ENCODE measurements at places on chromosomes 5 and 9.

DNA sequence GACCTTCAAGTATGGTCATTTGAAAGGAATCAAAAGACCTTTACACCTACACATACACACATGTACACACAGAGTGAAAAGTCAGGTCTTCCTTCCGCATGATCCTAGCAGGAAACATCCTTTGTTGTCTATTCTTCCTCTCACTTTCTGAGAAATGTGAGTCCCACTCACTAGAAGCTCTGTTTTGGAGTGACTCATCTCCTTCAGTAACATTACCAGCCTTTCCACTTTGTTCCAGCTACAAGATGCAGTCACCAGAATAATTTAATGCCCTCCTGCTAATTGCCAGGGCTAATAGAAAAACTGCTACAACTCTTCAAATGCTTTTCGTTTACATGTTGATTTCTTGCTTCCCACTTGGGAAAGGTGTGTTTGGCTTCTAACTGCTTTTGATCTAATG lies 417.3 kb downstream of the RASEF start:
- DNase-seq = no peak

DNA sequence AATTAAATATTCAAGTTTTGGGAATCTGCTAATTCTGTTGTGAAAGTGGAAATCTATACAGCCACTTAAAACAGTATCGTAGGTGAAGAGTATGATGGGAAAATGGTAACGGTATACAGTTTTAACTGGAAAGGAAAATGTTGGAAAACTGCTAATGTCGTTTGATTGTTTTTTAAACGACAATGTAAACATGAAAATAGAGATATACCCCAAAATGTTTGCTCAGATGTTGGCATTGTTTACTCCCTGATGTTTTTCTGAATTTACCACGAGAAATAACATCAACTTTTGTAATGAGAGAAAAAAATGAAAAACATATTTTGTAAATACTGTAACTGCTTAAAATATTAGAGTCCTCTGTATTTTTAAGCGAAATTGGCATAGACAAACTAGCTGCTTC lies 2.7 kb downstream of the MATR3 start:
- DNase-seq = no peak

GRCh38 chr9:84394036-84394435 lies 53.5 kb upstream of the SLC28A3 start:
- DNase-seq = no peak

GRCh38 chr9:89462199-89462598 lies 35.7 kb downstream of the SEMA4D start:
- DNase-seq = no peak

GRCh38 chr5:18380729-18381362 lies 746.6 kb downstream of the TAF11L14 start:
- no peak for DNase-seq

DNA sequence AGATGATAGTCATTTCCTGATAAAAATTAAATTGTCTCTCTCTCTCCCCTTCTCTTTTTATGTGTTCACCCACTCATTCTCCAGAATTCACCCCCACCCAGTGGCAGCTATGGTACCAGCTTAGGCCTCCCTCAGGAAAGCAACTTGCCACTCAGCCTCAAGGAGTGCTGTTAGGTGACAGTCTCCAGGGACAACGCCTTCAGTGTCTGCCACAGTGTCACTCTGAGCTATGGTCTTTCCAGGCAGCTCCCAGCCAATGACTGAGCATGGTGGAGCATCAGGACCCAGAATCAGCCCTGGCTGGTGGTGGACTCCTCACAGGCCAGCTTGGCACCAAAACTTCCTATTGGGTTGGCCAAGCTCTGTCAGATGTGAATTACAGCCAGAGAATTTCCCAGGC lies 140.9 kb upstream of the PIK3R1 start:
- DNase-seq = no peak

DNA sequence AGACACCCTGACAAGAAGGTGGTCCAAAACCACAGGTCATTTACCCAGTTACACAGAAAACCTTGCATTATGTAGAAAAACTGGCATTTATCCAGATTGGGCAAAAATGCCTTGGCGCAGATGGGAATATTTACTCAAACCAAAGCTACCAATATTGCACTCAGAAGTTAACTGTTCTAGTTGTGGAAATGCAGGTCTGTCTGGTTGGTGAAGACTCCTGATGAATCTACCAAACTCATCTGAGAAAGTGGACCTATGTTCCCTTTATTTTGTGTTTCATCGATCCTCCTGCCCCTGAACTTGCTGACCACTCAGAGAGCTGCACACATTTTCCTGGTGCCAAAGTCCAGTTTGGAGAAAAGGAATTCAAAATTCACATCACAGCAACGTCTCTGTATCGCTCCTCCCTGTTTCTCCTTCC lies 85.2 kb upstream of the ALDH1A1 start:
- no peak for DNase-seq

DNA sequence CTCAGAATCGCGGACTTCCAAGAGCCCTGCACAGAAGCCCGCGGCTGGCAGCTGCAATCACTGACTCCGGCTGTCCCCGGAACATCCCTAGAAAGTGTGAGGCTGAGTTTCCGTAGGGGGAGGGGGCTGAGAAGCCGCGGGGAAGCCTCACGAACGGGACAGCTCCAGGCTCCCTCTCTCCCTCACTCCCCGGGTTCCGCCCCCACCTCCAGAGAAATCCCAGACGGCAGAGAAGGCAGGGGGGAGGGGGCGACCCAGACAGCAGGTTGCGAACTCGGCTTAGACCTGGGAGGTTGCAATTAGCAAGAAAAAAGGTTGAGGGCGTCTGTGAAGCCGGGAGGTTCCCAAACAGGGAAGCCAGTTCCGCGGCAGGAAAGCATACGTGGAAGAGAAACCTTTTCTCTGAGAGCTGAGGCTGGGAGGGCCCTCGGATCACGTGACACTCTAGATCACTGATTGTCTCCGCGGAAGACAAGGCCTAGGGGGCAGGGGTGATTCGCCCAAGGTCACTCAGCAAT lies 73.8 kb upstream of the CPLX2 start:
- no peak for DNase-seq

DNA sequence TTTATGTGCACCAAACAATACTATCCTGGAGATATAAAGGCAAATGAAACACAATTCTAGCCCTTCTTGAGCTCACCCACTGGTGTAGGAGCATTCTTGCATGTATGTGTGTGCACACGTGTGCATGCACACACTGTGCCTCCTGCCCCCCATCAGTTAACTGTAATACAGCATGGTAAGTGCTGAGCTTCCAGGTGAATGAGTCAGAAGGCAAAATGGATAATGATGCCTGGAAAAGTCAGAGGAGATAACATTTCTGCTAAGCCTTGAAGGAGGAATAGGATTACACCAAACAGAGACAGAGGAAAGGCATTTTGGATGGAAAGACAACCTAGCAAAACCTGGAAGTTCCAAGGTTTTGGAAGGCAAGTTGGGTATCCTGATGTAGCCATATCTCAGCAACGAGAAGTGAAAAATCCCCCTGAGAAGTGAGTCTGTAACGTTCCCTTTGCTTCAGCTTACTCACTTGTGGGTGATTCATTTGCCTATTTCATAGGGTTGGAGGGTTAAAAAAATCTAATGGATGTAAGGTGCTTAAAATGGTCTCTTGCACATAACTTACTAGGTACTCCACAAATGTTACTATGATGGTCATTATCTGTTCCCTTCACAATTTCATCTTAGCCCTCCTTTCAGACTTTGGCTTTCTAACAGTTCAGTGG lies 101.4 kb upstream of the STC2 start:
- DNase-seq = no peak

GRCh38 chr9:69637817-69638200 lies 34.4 kb downstream of the APBA1 start:
- no peak for DNase-seq

DNA sequence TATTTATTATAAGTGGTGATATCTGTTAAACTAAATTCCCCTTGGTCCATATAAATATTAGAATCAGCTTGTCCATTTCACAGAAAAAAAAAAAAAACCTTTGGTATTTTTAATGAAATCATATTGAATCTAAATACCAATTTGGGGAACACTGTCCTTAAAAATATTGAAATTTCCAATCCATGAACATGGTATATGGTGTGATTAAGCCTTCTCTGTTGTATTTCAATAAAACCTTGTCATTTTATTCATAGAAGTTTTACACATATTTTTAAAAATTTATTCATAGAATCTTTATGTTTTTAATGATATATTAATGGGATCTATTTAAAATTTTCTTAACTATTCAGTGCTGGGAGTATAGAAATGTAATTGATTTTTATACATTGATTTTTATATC lies 135.3 kb downstream of the CEP120 start:
- no peak for DNase-seq

DNA sequence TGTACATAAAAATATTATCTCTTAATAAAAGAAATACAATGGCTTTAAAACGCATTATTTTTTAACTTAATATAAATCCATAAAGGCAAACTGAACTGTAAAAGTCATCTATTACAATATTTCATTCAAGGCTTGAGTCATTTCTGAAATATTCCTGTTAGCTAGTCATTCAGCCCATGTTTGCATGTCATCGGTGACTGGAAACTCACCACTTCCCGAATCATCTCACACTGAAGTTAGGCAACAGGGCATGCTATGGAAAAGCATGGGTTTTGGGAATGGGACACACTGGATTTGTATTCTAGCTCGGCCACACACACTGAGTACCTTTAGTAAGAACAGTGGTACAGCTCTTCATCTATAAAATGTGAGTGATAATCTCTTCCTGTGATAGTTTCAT lies 691.1 kb upstream of the C9orf72 start:
- no peak for DNase-seq

- DNase-seq = no peak
Observed at GRCh38 chr5:82636591-82636990, 358.4 kb upstream of the RPS23 start.

GRCh38 chr5:140574165-140574564 lies 9.5 kb downstream of the SLC35A4 start:
- no peak for DNase-seq

- no peak for DNase-seq
Observed at GRCh38 chr9:38196714-38197113, 127.7 kb upstream of the SHB start.

DNA sequence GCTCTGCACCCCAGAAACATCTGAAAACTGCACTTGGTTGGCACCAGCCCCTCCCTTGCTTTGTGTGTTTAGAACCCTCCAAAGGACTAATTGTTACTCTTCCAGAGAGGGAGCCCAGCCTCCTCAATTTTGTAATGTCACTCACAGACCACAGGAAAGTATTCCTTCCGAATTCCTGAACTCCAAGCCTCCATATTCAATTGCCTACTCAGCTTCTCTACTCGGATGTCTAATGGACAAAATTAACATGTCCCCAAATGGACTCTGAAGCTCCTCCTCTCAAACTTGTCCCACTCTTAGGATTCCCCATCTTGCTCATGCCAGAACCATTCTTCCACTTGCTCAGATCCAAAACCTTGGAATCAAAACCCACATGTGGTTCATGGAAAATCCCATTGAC lies 3.9 kb upstream of the TMEM171 start:
- DNase-seq = no peak

GRCh38 chr5:52073993-52074689 lies 690.9 kb downstream of the ISL1 start:
- no peak for DNase-seq

GRCh38 chr5:107831612-107832395 lies 161.1 kb upstream of the EFNA5 start:
- DNase-seq = no peak

- DNase-seq = no peak
Observed at GRCh38 chr5:141716009-141716408, 34.0 kb upstream of the ARAP3 start.

DNA sequence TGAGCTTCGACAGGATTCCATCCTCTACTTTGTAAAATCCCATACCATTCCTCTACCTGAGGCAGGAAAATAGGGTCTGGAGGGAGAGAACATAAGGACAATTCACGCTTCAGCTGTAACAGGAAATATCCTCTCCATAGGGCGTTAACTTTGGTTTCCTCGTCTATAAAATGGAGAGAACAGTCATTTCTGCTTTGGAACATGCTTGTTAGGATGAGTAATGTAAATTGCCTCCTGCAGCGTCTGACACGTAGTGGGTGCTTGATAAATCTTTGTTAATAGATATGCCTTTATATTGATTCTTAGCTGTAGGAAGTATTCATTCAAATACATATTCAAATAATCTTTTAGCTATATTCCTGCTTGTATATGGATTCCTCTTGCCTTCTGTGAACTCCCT lies 711 bp upstream of the SUB1 start:
- DNase-seq = no peak

- no peak for DNase-seq
Observed at GRCh38 chr5:88885002-88885401, 2.0 kb upstream of the MEF2C start.

DNA sequence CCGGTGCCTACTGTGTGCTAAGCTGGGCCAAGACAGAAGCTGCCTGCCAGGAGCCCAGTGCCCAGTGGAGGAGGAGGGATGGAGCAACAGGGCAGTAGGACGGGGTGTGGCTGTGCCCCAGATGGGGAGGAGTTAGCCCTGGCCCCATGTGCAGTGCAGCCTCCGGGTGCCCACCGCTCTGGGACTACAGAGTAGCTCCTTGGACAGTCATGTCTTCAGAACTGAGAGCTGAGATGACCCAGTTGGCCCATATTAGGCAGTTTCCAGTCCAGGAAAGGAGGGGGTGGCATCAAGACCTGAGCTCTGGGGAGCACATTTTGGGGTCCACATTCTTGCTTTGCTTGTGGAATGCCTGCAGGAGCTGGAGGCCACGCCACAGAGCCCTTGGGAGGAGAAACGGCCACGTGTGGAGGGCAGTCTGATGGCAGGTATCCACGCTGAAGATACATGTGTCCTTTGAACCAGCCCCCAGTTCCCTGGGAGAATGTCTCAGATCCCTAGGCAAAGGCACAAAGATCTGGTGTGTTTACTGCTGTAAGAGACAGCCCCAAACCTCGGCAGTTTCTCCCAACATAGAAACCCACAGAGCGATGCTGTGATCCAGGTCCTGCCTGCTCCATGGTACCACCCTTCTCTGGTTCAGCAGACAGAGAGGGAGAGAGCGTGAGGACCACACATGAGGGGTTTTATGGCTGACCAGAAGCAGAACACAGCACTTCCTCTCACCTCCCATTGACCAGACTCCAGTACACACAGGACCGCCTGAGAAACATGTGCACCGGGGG lies 46.8 kb upstream of the FCN1 start:
- no peak for DNase-seq
